ENCODE measurements at places on chromosomes 12 and 14.

GRCh38 chr12:40439771-40440492 is 215.1 kb downstream of the LRRK2 start:
- no peak for DNase-seq

GRCh38 chr12:124768452-124769162 is 95.1 kb downstream of the SCARB1 start:
- no peak for DNase-seq

DNA sequence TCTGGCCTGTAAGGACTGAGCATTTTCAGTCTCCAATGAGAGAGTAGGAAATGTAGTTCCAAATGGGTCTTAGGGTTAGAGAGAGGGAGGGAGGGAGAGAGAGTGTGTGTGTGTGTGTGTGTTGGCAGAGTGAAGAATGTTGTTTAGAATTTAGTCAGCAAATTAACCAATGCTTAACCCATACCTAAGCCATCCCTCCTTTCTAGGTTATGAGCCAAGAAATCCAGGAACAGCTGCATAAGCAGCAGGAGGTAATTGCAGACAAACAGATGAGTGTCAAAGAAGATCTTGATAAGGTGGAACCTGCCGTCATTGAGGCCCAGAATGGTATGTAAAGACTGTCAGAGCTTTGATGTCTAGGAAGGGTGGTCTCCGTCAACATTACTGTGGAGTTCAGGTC is 56.9 kb downstream of the HSP90AA1 start:
- no peak for DNase-seq

- no peak for DNase-seq
These were observed 74.9 kb upstream of the CMKLR1 start for GRCh38 chr12:108414021-108414420.

DNA sequence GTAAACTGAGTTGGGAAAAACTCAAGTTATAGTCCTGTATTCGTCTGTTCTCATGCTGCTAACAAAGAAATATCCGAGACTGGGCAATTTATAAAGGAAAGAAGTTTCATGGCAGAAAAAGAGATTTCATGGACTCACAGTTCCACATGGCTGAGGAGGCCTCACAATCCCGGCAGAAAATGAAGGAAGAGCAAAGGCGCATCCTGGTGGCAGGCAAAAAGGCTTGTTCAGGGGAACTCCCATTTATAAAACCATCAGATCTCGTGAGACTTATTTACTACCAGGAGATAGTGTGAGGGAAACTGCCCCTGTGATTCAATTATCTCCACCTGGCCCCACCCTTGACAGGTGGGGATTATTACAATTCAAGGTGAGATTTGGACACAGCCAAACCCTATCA is 292.6 kb upstream of the SYT1 start:
- DNase-seq: no peak

DNA sequence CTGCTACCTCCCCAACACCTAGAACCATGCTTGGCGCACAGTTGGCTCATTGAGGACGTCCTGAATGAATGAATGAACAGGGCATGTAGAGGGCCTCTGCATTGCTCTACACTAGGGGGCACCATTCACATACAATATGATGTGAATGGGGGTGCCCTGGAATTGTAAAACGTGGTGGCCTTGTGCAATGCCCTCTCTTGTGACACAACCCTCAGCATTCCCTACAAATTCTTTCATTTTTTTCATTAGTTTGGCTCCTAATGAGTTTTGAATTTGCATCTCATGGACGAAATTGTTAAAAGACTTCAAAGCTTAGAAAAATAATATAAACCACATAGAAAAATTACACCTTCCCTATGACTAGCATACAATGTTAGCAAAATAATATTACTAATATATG is 2.3 kb upstream of the DIO2 start:
- no peak for DNase-seq

DNA sequence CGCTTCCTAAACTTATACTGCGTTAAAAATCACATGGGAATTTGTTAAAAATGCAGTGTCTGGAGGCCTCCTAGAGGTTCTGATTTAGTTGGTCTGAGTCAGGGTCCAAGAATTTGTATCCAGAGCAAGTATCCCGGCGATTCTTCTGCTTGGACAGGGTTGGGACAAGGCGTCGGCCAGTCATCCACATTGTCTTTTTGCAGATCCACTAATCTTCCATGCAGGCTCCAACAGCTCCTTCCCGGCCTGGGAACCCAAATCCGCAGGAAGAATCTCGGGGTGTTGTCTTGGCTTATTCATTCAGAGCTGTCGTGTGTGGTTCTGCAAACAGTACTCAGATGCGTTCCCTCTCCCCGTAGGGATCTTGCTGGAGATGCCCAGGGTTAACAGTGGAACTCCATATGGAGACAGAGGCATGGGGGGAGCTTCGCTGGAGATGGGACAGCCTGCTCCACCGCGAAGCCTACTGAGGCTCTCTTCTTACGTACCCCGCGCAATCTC is 25.3 kb downstream of the GPRC5D start:
- no peak for DNase-seq

GRCh38 chr14:77041881-77042545 is 13.5 kb upstream of the IRF2BPL start:
- no peak for DNase-seq

GRCh38 chr14:75350505-75351060 is 72.0 kb downstream of the FOS start:
- DNase-seq: no peak

GRCh38 chr12:106311139-106311538 is 8.6 kb downstream of the TCP11L2 start:
- DNase-seq: no peak

- DNase-seq: no peak
These were observed 61.0 kb upstream of the RNU6-8 start for GRCh38 chr14:32263939-32264567.

GRCh38 chr12:118397708-118398440 is 21.5 kb downstream of the SUDS3 start:
- DNase-seq: no peak

DNA sequence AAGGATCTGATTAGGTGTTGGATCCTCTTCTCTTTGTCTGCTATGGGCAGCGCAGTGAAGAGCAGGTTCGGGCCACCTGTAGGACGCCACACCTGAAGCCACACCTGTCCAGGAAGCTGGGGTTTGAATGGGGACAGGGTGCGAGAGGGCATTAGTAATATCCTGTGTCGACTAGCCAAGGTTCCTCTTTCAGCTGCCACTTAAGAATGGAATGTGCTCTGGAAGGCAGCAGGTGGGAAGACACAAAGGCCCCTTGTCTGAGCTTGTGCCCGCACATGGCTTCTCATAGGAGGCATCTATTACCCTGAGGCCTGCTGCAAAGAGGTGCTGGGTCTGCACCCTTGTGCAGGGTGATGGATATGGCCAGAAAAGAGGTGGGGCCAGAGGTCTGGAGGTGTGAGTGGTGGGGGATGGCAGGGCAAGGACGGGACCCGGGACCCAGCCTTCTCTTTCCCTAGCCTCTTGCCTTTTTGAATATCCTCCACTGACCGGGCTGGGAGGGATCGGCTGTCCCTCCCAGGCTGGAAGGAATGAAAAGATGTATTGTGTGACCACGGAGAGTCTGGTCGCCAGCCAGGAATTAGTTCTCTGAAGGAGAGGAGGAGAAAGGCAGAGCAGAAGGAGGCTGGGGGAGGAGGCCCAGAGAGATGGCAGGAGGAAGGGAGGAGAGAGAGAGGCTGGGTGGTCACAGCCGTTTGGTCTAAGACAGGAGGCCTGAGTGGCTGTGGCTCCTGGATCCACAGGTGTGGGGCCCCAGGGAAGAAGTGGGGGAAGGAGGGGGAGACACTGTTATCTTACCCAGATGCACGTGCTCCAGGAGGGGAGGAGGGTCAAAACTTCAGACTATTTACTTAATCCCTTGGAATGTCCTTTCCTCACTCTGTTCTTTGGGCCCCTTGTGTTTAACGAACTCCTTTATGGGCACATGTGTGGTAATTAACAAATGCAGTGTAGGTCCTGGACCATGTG is 101.5 kb downstream of the SMOC1 start:
- no peak for DNase-seq

- no peak for DNase-seq
These were observed 2.9 kb downstream of the ZFHX2 start for GRCh38 chr14:23548351-23549318.

- peak; percentile 58 for DNase-seq
These were observed 26.8 kb downstream of the CCDC177 start for GRCh38 chr14:69547701-69548348.

DNA sequence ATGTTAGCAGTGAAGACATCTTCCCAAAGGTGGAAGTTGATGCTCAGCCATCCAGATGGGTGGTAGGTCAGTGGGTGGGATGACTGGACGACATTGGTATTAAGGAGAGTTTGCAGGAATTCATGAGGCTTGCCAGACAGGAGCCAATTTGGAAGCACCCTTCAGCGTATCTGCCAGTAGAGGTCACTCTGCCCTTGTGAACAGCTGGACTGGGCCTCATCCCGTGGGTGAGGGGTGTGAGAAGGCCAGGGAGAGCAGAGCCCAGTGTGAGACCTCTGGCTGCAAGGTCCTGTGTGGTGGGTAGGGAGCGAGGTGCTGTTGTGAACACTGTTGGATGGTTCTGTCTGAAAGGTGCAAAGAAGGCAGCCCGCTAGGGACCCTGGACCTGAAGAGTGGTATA is 37.7 kb downstream of the SLC5A8 start:
- no peak for DNase-seq

Measured in NCI-H1930 (cell line).